ENCODE measurements at places on chromosomes 4 and X. TPM values are rescaled to one million over a fixed set of nuclear protein-coding genes. Genes with fewer than 3 reads are reported as not detected.

GRCh38 chr4:16767251-16767650, 131.2 kb downstream of the LDB2 start:
- no peak for DNase-seq

DNA sequence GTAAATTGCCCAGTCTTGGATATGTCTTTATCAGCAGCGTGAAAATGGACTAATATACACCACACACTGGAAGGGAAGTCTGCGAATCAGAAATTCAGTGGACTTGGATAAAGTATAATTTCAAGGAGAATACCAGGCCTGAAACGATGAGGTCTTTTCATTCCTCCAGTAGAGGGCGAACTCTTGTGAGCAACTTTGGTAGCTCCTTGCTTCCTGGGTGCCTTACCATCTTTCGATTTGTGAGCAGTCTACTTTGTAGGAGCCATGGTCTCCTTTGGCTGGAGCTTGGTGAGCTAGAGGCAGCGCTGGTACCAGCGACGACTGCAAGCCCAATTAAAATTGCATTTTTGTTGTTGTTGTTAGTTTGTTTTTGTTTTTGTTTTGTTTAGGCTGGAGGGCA, 791.9 kb downstream of the FAT4 start:
- DNase-seq, result no peak

Gene FABP2
- total RNA-seq, result 0.11 TPM

Gene BCORL1
- total RNA-seq, result 15.4 TPM

Gene BST1
- total RNA-seq, result 0.91 TPM

Gene RXFP1
- total RNA-seq, result not detected

Gene GYPE
- total RNA-seq, result 3.0 TPM

GRCh38 chr4:68962868-68963267, 11.3 kb upstream of the UGT2A3 start:
- DNase-seq, result no peak
